Stimulated activated CD4-positive, alpha-beta T cell treated with anti-CD3 and anti-CD28 coated beads, Interleukin-15, amount 100 ng/mL, for 24 hours (primary cell): ENCODE measurements at places on chromosomes 11 and 22.
A peak's percentile ranks its signal among the peaks of the same experiment; 100 is the strongest.

DNA sequence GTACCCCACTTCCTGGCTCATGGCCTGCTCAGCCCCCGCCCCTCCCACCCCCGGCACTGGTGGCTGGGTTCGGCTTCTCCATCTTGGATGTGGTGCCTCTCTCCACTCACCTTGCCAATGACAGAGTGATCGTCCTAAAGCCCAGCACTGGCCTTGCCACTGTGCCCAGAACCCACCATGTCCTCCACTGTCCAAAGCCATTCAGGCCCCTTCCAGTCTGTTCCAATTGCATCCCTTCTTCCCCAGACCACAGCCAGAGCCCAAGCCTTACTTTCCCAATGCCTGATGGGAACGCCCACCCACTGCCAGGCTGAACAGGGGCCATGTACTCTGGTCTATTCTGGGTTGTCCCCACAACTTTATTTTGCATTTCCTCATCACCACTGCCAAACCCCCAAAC, 625.8 kb upstream of the B3GAT1 start:
- no peak for DNase-seq

DNA sequence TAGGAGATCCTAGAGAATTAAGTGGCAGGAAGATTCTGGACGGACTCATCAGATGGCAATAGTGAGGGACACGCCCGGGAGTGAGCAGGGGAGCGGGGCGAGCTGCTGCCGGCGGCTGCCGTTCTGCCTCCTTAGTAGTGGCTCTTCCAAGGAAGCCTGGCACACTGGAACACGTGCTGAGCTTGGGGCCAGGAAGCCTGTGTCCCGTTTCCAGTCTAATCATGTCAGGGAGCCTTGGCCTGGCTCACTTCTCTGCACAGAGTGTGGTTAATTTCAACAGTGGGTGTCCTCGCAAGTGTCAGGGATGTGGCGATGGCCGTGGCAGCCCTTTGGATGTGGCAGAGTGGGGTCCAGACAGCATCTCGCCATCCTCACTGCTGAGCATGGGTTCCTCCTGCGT, 16.5 kb downstream of the GLB1L3 start:
- DNase-seq, result no peak

DNA sequence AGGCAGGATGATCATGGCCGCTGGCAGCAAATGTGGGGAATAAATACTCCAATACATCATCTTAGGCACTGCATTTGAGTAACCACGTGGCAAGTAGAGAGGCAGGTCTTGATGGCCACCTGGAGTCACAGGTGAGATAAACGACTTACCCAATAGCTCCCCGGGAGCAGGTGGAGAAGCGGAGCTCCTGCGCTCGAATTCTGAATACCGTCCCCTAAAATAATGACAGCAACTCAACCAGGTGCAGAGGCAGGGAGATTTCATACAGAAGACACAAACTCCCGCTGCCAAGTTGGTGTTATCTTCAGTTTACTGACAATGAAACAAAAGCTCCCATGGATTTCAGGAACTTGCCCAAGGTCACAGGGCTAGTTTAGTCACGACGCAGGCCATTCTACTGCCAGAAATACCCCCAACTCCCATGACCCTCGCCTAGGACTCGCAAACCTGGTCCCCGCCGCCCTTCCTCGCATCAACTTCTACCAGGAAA, 437 bp downstream of the SLC43A3 start:
- peak; percentile 46 for DNase-seq

DNA sequence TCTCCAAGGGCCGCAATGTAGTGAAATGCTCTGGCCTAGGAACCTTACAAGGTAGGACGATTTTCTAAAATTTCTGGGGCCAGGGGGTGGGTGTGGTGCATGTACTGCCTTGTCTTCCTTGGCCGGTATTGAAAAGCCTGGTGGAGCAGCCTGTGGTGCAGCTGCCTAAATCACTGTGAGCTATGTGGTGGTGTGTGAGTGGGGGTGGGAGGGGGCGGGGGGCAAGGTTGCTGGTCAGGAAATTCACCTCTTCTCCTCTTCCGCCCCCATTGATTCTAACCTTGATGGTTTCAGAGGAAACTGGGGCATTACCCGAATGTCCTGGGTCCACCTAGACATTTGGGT, 137.2 kb downstream of the DBX1 start:
- no peak for DNase-seq

DNA sequence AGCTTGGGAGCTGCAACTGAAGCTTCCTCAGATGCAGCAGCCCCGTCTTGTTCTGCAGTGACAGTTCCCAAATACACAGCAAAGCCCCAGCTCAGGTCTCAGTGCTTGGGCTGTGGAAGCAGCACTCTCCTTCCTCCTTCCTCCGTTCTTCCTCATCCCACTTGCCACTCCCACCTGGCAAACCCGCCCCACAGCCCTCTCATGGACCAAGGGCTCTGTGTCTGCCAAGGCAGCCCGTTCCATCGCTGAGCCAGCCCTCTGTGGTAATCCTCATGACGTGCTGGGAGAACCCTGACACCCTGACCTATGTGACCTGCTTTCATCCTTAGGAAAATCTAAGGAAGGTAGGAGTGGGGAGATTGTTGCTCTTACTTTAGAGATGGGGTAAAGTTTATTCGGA, 157.0 kb downstream of the DSCAML1 start:
- DNase-seq, result no peak
